ENCODE measurements at places on chromosomes 16 and 17.

DNA sequence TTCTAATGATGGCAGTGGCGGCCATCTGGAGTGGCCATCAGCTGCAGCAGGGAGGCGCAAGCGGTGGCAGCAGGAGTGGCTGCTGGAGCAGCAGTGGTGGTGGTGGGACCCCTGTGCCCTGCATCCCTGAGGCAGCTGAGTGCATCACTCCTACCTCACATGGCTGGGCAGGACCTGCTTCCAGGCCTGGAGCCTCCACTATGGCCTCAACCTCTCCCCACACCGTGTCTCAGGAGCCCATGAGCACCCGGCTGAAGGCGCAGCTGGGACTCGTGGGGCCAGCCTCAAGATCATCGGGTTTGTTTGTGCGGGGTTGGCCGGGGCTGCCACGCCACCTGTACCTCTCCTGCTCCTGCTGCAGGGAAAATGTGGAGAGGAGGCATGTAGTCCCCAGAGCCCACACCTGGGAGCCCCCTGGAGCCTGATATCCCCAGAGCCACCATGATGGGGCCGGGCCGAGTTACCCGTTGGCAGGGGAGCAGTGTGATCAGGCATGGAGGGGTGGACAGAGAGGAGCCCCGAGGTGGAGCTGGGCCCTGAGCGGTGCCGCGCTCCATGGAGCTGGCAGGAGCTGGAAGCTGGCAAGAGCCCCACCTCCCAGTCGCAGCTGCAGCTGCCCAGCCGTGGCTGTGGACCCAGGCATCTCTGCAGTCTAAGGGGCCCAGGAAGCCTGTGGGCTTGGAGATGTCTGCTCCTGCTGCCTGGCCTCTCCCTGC, 16.7 kb downstream of the RHOT1 start:
- no peak for DNase-seq

DNA sequence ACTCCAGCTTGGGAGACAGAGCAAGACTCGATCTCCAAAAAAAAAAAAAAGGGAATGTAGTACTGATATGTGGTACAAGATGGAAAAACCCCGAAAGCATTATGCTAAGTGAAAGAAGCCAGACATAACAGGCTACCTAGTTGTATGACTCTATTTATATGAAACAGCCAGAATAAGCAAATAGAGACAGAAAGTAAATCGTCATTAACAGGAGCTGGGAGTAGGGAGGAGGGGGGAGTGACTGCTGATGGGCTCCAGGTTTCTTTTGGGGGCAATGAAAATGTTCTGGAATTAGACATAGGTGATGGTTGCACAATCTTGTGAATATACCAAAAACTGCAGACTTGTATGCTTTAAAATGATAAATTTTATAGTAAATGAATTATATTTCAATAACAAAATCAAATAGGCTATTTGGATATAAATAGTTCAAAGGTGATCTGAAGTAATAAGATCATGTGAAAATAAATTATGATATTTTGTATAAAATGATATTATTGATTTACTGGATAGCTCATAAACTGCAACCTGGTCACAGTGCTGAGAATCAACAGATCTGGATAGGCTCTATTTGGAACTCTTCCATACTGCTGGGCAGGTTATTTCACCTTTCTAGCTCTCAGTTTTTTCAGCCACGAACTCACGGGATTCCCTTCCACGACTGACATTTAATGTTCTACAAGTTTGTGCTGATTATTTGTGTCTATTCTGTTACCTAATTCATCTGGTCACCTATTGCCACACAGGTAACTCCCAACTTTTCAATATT, 27.1 kb downstream of the ZNF652 start:
- no peak for DNase-seq

GRCh38 chr16:57628783-57629293, 408 bp downstream of the ADGRG1 start:
- DNase-seq, result no peak

DNA sequence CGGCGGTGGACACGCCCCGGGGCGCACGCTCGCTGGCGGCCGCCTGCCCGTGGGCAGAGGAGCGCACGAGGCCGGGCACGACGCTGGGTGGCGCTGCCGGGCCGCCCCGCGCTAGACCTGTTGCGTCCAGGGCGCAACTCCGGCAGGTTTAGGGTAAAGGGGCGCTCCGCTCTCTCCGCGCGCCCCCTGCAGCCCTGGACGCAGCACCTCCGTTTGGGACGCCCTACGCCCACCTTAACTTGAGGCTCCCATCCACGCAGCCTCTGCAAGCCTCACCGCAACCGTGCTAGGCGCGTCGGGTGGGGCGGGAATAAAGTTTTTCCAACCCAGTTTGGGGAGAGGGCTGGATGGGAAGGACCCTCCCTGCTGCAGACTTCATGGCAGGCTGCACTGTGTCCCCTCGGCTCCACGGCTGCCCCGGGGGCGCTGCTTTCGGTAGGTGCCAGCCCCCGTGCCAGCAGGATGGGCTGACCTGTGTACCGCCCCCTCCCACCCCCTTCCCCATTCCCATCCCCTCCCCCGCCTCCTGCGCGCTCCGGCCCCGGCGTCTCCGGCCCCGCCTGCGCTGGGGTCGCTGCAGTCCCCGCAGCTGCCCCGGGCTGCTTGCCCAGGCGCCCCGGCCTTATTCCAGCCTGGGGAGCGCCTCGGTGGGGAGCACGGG, at the start of gene SYT17:
Gene SYT17 (plus strand): TSS at position 531 of the 661 bp plus-strand sequence. CDS start 407 bp downstream, outside the sequence.
- peak; percentile 65 for DNase-seq

DNA sequence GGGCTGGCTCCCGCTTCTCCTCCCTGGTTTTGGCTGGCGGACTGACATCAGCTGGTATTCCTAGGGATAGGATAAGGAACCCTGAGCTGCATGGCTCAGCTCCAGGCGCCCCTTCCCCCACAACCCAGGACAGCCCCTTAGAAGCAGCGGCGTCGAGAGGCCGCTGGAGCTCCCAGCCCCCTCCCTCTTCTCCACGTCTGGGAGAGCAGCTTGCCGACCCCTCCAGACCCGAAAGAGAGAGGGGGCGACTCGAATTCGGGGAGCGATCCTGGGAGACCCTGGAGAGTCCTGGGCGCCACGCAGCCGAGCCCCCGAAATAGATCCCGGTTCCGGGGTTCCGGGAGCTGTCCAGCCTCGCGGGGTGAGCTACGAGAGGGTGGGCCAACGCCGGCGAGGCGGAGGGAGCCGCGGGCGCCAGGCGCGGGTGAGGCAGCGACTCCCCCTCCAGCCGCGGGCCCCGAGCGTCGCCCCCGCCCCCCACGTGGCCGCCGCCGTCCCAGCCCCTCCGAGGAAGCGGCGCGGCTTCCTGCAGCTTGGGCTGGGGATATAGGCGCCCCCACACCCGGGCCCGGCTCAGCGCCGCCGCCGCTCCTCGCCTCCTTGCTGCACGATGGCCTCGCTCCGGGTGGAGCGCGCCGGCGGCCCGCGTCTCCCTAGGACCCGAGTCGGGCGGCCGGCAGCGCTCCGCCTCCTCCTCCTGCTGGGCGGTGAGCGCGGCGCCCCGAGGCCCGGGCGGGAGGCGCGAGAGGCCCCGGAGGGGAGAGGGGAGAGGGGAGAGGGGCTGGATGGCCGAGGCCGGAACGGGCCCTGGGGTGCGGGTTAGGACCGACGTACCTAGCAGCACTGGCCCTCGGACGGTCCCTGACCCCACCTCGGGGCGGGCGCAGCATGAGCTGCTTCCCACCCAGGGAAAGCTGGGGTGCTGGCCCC, at the start of gene RAMP2:
Gene RAMP2 (plus strand): TSS at position 576 of the 930 bp plus-strand sequence. CDS start 35 bp downstream, at position 611.
- no peak for DNase-seq

DNA sequence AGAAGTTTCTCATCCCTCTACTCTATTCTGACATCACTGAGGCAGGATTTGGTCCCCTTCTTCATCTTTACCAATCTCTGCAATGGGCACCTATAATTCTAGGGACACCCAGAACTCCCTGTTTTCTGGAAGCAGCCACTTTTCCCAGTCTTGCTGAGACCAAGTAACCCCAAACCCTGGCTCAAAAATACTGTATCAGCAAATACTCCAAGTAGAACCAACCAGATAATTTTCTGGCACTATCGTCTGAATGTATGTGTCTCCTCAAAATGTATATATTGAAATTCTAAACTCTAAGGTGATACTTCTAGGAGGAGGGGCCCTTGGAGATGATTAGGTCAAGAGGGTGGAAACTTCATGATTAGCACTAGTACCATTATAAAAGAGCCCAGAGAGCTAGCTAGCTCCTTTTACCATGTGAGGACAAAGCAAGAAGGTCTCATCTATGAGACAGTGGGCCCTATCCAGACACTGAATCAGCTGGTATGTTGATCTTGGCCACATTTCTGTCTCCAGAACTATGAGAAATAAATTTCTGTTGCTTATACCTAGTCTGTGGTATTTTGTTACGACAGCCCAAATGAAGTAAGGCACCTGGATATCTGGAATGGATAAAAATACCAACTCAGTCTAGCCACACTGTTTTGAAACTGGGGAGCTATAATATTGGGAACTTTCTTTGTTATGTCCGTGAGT, 464.4 kb downstream of the CDH11 start:
- no peak for DNase-seq

DNA sequence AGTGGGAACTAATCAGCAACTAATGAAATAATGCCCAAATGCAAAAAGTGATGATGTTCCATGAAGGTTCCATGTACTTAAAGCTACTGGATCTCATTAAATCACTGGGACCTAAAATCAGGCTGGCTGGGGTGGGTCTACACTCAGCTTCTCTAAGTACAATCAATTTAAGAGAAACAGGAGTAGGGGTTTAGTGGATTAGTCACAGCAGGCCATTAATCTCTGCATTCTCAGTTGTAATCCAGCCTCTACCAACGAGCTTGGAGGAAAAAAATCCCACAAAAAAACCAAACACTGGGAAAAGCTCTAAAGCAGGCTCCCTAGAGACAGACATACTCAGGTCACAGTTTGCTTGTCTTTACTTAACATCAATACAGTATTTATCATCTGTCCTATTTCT, 15.0 kb downstream of the CA10 start:
- DNase-seq, result no peak

DNA sequence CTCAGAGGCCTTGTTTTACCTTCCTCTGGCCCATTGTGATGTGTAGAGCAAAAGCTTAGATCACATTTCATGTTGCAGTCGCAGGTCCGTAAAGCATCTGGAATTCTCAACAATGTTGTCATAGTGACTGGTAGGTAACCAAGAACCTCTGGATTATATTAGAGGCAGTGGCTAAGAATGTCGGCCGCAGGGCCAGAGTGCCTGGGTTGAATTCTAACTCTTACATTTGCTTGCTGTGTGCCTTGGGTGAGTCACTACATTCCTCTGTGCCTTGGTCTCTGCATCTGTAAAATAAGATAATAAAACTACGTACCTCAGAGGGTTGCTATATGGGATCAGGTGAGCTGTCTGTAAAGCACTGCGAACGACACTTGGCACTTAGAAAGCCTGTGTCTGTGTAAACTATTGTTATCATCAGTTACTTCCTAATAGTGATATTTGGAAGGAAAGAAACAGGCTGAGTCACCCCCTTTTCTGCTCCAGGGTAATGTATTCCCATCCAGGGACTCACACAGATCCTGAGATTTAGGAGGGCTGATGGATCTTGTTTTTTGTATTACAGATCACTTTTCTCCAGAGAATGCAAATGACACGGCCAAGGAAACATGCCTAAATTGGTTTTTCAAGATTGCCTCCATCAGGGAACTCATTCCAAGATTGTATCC, 52.2 kb downstream of the VPS35L start:
- DNase-seq, result no peak

- no peak for DNase-seq
Observed at GRCh38 chr17:69492410-69493071, 78.0 kb downstream of the MAP2K6 start.

DNA sequence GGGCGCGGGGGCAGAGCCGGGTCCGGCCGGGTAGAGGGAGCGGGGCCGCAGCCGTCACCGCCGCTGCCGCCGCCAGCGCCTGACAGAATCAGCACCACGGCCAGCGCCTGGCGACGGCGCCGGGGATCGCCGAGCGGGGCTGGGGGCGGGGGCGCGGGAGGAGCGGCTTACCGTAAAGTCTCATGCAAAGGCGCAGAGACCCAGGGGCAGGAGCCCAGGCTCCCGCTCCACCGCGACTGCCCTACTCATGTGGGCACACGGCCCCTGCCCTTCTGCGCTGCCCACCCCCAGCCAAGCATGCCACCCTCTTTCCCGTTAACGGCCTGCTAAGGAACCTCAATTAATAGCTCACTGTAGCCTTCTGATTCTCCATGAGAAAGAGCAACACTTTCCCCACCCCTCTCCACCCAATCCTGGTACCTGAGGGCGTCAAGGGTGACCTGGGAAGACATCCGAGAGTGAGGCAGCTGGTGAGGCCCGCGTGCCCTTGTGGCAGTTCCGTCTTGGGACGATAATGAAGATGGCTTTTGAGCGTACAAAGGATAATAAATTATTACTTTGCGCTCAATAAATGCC, at the start of gene SEZ6:
Gene SEZ6 (minus strand): TSS at position 98 of the 576 bp plus-strand sequence. CDS start 164 bp downstream, outside the sequence.
- peak; percentile 52 for DNase-seq

DNA sequence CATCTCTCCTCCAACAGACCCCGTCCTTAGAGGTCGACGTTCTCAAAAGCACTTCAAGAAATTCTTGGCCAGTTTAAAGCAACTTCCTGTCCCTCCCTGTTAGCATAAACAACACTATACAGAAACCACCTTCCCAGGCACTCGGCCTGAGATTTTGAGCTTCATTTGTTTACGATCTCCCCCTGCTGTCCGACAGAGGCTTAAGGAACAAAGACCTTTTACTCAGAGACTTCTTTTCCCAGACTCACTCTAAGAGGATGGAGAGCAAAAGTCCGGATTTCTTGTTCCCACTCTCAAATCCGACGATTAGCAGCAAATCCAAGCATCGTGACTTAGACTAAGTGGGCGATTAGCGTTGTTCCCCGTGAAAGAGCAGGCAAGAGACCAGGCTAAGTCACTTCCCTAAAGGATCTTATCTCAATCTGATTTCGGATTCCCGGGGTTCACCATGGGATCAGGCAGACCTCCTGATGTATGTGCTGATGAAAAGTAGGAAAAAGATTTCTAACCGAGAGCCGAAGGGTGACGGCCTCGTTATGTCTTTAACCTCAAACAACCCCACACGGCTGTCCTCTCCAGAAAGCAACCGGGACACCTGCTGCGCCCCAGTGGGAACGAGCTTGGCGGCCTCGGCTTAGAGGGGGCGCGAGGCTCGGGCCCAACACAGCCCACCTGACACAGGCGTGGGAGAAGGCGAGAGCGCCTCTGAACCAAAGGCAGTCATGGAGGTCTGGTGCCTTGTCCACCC, 598 bp downstream of the INPP5K start:
- peak; percentile 64 for DNase-seq

DNA sequence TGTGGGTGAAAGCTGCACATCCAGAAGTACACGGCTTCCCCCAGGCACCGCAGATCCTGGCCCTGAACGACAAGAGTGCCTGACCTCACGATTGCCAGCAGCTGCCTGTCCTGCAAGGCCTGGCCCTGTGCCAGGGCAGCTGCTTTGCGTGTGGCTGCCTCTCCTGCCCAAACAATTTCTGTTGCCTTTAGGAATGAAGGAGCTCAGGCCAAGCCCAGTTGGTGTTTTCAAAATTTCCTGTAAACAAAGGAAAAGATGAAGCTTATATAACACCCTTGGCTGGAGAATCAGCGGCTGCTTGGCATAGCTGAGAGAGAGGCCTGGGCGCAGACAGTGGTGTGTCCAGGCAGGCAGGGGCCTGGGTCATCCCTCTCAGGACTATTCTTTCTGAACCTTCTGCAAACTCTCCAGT, 11.7 kb upstream of the SLC47A2 start:
- no peak for DNase-seq

GRCh38 chr16:15509051-15509592, 74.7 kb downstream of the BMERB1 start:
- no peak for DNase-seq
